Small intestine (tissue), 16 donors: ENCODE measurements at places on chromosomes 1 and 21.
A peak's percentile ranks its signal among the peaks of the same experiment; 100 is the strongest.

GRCh38 chr1:163970151-163970550 lies 588.8 kb upstream of the PBX1 start:
- DNase-seq, result no peak

DNA sequence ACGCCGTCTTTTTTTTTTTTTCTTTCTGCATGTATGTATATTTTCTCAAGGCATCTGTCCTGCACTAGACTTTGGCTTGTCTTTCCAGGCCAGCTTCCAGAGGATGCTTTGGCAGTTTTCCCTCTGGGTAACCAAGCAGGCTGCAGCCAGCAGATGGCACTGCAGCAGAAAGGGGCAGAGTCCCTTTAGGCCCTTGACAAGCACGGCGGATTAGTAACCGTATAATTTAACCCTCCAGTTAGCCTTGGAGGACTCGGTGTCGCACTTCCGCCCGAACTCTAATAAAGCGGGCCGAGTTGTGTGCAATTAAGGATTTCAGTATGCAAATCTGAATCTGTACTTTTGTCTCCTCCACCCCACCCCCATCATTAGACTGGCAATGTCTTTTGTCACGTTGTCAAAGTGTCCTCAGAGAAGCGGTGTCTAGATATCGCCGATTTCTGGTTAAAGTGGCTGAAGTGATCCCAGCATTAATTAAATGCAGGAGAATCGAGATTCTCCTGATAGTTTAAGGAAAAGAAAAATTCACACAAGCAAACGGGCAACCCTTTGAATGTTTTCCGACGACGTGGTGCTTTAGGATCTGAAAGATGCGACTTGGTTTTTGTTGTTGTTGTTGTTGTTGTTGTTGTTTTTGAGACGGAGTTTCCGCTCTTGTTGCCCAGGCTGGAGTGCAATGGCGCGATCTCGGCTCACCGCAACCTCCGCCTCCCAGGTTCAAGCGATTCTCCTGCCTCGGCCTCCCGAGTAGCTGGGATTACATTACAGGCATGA lies 1.1 kb upstream of the TMEM167B start:
- peak; percentile 88 for DNase-seq

- no peak for DNase-seq
Observed at GRCh38 chr1:23478896-23479665, 4.9 kb downstream of the ASAP3 start.

DNA sequence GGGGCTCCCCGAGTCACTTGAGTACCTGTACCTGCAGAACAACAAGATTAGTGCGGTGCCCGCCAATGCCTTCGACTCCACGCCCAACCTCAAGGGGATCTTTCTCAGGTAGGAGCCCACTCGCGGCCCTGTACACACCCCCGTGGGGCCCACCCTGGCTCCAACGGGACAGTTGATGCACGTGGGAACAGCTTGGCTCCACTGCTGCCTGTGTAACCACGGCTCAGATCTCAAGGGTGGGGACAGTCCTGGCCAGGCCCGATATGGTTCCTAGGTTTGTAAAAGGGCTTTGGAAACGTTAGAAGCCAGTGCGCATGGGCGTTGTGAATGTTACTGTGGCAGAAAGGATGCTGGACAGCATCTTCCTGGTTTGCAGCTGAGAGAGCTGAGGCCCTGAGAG lies 18.8 kb downstream of the PODN start:
- no peak for DNase-seq

- DNase-seq, result no peak
Observed at GRCh38 chr1:246878551-246878950, 53.2 kb downstream of the AHCTF1 start.

- DNase-seq, result no peak
Observed at GRCh38 chr1:205257735-205258134, 30.0 kb downstream of the TMCC2 start.
